ENCODE measurements at places on chromosomes 7 and 10. TPM values are rescaled to one million over a fixed set of nuclear protein-coding genes. Genes with fewer than 3 reads are reported as not detected.

Gene CALU
- total RNA-seq: 395 TPM

DNA sequence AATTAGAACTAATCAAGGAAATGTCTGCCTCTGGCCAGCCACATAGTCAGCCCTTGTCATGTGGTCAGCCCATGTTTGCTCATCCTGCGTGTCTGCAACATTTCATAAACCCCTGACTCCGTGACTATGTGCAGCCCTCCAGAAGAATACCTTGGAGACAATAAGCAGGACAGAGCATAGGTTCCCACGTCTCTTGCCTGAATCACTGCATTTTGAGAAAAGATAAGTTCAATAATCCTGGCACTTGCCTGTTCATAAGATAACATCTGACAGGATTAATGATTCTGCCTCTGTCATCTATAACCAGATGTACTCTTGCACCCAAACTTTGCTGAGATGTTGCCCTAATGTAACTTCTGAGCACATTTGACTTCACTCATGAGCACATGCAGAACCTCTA is 78.4 kb downstream of the AKR1D1 start:
- DNase-seq: no peak

DNA sequence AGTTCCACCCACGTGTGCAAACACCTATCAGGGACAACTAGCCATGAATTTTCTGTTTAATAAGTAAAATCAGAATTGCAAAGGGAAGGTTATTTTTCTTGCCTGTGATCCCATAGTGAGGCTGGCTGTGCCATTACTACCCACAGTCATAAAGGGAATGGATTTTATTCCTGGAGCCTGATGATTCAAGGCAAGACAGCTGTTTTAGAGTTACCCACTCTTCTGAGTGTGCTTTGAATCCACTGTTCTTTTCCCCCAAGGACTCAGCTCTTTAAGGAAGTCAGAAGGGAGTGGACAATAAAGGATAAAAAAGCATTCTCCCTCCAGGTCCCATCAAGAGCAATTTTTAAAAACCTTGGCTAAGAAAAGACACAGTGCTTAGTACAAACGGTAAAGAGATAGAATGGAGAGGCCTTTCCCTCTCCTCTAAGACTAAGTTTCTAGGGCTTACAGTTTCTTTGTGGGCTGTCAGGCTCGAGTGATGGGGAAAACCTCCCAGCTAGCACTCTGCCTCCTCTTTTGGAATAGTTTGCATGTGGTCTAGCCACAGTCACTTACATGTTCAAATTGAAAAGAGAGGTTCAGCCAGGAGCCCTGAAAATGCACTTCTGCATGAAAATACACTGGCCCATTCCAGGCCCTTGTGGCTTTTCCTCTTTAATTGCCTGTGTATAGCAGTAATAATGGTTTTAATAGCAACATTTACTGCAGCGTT is 5.1 kb upstream of the LRRC4 start:
- DNase-seq: no peak

DNA sequence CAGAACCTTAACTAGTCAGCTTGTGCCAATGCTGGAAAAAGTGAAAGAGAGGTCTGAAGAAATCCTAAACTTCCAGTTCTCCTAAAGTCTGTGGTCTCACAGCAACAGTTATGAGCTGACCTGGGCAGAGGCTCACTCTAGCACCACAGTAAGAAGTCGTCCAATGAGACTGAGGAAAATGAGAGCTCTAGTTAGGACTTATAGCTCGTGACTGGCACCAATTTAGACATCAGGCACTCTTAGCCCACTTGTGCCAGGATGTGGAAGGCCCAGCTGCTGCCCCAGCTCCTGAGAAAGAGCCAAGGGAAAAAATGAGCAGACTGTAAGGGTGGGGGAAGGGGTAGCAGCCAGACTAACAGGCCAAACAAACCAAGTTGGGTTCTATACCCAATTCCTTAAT is 7.6 kb downstream of the MMS19 start:
- no peak for DNase-seq

Gene HOXA7
- 1.2 TPM for total RNA-seq

GRCh38 chr10:121131426-121132265 is 280.5 kb downstream of the WDR11 start:
- DNase-seq: no peak

- no peak for DNase-seq
Observed at GRCh38 chr7:2393706-2394105, 9.7 kb upstream of the CHST12 start.

Gene PTF1A
- total RNA-seq: not detected

GRCh38 chr7:130903358-130903974 is 169.5 kb upstream of the KLF14 start:
- DNase-seq: peak; percentile 98

- DNase-seq: no peak
Observed at GRCh38 chr7:37732888-37733287, 49.3 kb downstream of the GPR141 start.

Gene GIMAP2
- 0.85 TPM for total RNA-seq

GRCh38 chr7:43749383-43749940 is 9.0 kb upstream of the BLVRA start:
- no peak for DNase-seq

GRCh38 chr7:6437251-6437650 is 10.5 kb downstream of the DAGLB start:
- DNase-seq: peak; percentile 19

Gene EXOC4
- total RNA-seq: 119 TPM

DNA sequence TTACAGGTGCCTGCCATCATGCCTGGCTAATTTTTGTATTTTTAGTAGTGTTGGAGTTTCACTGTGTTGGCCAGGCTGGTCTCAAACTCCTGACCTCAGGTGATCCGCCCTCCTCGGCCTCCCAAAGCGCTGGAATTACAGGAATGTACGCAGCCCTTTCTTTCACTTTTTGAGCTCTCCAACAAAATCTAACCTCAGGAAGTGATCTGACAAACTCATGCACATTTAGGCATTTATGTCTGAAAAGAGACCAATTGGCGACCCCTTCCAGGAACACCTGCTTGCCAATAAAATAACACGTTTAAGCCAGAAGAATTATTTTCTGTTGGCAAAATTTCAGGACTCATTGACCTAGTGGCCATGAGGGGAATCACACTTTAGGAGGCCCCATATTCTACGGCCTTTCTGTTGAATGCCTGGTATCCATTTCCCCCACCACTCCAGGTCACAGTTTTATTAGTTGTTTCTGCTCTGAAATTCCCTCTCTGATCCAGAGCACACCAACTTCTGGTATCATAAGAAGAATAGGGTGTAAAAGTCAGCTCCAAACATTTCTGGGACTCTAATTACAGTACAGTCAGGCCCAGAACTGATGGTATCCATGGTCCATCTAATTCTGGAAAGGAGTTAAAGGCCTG is 65.8 kb upstream of the FRMD4A start:
- DNase-seq: no peak

Gene PDE6C
- total RNA-seq: not detected

- no peak for DNase-seq
Observed at GRCh38 chr7:23226844-23227450, 19.6 kb upstream of the GPNMB start.

Gene CLDN15
- 0.69 TPM for total RNA-seq

DNA sequence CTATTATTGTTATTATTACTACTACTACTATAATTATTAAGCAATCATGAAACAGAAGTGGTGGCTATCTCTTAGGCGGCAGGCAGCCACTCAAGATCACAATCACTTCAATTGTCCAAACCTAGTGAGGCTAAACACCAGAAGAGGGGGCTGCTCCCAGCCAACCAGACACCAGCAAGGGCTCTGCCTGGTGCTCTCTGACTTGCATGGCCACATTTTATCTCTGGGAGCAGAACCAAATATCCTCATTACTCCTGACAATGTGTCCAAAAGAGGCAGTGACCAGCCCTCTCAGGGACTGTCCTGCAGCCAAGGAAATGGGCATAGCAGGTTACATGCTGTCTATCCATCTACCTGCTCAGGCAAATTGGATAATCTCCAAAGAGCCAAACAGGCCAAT is 187.4 kb upstream of the PDE1C start:
- DNase-seq: no peak

- DNase-seq: no peak
Observed at GRCh38 chr7:117896339-117896738, 23.1 kb upstream of the CTTNBP2 start.

All from renal cortical epithelial cell (primary cell).